ENCODE measurements at places on chromosomes 5 and 9.
A peak's percentile ranks its signal among the peaks of the same experiment; 100 is the strongest.

DNA sequence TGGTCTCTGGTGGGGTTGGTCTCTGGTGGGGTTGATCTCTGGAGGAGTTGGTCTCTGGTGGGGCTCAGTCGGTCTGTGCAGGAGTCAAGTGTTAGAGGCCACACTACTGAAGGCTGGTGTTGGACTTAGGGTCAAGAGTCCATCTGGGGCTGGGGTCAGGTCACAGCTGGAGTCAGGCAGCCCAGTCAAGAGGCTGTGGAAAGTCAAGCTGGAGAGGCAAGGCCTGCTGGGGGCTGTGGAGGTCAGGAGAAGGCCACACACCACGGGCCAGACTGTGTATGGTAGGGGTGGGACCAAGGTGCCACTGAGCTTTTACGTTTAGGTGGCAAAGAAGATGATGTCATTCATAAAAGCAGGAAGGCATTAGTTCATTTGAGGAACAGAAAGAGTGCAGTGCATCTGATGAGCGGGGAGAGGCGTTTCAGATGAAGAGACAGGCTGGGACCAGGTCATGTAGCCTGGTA, 16.7 kb upstream of the CD74 start:
- DNase-seq, result no peak

GRCh38 chr5:61159836-61160235, 2.4 kb downstream of the SMIM15 start:
- DNase-seq, result no peak

GRCh38 chr9:78663369-78663768, 366.4 kb downstream of the PSAT1 start:
- no peak for DNase-seq

DNA sequence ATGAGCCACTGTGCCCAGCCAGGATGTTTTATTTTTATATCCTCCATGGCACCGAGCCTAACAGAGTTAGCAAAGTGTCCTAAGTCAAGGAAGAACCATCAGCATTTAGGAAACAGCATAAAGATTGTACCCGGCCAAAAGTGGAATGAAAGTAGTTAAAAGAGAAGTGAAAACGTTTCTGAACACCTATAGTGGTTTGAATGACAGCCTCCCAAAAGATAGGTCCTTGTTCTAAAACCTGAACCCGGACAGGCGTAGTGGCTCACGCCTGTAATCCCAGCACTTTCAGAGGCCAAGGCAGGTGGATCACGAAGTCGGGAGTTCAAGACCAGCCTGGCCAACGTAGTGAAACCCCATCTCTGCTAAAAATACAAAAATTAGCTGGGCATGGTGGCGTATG, 37.4 kb downstream of the ZFAND5 start:
- no peak for DNase-seq

DNA sequence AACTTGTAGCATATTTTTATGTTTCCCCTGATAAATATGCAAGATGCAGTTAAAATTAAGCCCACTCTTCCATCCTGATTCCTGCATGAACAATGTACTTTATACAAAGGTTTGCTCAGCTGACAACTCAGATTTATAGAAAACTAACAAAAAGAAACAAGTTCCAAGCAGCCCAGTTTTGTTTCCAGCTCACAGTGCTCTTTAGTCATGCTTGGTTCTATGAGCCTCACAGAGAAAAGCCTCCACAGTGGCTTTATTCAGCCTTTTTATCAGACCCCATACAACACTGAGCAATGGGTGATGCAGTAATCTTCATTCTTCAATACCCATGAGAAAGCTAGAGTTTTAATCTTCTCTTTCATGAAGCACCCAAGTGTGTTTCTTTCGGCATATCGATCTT, 329.6 kb downstream of the SLCO4C1 start:
- DNase-seq, result no peak

DNA sequence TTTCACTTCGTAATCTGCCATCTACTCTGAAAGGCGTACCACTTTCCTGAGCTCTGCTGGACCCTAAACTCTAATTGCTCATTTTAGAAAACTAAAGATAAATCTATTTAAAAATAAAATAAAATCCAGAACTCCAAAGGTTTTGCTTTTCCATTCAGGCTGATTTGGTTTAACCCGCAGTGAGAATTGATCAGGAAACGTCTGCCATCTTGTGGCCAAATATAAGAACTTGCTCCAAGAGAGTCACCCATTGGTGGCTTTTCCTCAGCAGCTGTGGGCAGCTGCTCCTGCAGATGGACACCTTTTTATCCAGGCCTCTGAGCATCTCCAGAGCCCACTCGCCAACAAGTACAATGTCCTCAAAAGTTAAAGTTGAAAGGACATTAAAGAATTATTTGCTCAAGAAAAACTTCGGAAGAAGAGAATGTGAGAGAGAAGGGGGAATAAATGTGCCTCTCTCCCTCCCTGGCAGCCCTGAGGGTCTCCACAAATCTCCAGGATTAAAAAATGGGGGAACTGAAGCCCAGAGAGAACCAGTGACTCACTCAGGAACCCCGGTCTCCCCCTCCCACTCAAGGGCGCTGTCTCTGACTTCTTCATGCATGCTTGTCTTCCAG, 4.1 kb downstream of the SAXO1 start:
- peak; percentile 24 for DNase-seq

GRCh38 chr5:120938604-120939003, 474.5 kb downstream of the PRR16 start:
- no peak for DNase-seq

DNA sequence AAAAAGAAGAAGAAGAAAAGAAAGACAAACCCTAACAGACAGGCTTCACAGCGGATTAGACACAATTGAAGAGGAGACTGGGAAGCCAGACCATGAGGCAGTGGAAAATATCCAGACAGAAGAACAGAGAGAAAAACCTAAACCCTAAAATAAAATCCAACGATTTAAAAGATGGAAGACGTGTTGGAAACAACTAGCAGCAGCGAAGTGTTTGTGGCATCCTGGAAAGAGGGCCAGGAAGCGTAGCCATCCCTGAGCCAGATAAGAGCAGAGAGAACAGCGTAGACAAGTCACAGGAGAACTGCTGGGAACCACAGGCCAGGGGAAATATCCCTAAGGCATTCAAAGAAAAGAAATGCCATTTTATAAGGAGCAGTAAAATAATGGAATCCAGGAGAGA, 39.7 kb upstream of the NKD2 start:
- no peak for DNase-seq

DNA sequence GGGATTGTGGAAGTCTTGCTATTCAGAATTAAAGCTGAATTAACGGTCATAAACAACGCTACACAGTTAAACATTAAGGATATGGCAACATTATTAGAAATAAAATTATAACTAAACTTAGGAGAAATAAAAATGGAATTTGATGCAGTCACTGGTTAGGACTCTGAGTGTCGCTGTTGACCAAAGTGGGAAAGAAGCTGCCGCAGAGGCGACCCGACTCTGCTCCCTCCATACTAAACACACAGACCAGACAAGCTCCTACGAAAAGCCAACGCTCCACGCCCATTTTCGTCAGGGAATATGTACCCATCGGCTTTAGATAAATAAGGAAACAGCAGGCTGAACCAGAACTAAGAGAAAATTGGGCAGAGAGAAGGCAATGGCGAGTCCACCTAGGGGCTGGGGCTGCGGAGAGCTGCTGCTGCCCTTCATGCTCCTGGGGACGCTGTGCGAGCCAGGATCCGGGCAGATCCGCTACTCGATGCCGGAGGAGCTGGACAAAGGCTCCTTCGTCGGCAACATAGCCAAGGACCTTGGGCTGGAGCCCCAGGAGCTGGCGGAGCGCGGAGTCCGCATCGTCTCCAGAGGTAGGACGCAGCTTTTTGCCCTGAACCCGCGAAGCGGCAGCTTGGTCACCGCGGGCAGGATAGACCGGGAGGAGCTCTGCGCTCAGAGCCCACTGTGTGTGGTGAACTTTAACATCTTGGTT, at the start of gene PCDHGA5:
Gene PCDHGA5, plus strand, starts transcription at position 211 of the 709 bp plus-strand sequence. Its CDS starts 169 bp downstream, at position 380.
- DNase-seq, result no peak

DNA sequence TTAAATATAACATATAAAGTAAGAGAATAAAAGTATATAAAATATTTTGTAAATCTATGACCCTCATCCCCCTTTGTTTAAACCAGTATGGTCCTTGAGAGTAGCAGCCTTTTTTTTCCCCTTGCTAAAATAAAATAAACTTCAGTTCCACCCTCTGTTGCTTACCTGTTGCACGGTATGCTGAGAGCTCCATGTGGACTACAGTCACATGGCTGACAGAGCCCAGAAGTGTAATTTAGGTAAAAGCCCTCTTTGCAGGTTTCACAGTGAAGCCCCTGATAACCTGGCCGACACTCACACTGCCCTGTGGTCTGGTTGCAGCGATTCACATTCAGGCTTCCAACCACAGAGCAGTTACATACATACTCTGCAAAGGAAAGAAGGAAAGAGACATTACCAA, 55.1 kb downstream of the MEGF9 start:
- DNase-seq, result no peak

GRCh38 chr9:113995401-113995800, 82.7 kb downstream of the AMBP start:
- no peak for DNase-seq

GRCh38 chr9:17222932-17223331, 88.1 kb downstream of the CNTLN start:
- no peak for DNase-seq

DNA sequence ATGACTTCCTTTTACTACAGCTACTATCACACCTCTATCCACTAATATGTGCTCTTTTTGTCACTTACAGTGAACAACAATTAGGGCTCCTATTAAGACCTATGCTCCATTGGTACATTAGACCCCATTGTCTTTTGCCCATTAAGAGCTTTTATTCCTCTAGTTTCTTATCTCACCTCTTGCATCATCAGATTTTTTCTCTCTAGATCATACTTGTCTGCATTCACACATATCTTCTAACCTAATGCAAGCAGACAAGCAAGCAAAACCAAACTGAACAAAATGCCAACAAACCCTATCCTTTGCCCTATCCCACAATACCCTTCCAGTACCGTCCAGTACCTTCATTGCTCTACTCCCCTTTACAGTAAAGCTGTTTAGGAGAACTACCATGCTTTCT, 10.1 kb upstream of the RBM27 start:
- DNase-seq, result no peak

DNA sequence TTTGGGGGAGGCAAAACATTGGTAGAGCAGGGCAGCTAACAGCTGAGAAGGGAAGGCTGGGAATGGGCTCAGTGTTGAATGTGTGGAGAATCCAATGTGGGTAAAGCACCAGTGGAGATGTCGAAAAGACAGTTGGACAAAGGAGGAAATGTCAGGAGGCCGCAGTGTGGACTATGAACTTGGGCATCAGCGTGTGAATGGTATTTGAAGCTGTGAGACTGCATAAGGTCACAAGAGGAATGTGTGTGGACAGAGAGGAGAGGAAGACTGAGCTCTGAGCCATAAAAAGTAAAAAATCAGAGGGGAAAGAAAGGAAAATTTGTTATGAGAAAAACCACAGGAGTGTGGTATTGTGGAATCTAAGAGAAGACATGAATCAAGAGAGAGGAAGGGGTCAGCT, 99.4 kb upstream of the ADAMTS16 start:
- no peak for DNase-seq

DNA sequence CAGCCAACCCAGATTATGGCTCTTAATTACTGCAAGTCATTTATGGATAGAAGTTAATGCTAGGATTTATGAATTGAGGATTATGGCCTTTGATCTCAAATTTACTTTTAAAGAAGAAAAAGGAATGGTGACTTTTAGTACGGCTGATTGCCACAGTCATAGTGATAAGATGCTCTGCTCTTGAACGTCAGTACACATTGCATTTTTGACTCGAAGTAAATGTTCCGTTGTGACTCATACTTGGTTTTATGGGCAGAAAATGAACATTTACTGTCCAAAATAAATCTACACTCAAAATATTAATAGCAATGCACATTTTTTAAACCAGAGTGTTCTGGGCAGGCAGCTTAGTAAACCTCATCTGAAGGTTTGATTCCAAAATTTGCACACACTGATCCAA, 830 bp downstream of the ADAMTSL1 start:
- DNase-seq, result no peak

GRCh38 chr9:136081826-136082495, 13.1 kb downstream of the NACC2 start:
- DNase-seq, result no peak

- DNase-seq, result no peak
These were observed 147.5 kb downstream of the DAB2IP start for GRCh38 chr9:121798941-121799340.

- no peak for DNase-seq
These were observed 216.9 kb downstream of the NR3C1 start for GRCh38 chr5:143186623-143187022.

DNA sequence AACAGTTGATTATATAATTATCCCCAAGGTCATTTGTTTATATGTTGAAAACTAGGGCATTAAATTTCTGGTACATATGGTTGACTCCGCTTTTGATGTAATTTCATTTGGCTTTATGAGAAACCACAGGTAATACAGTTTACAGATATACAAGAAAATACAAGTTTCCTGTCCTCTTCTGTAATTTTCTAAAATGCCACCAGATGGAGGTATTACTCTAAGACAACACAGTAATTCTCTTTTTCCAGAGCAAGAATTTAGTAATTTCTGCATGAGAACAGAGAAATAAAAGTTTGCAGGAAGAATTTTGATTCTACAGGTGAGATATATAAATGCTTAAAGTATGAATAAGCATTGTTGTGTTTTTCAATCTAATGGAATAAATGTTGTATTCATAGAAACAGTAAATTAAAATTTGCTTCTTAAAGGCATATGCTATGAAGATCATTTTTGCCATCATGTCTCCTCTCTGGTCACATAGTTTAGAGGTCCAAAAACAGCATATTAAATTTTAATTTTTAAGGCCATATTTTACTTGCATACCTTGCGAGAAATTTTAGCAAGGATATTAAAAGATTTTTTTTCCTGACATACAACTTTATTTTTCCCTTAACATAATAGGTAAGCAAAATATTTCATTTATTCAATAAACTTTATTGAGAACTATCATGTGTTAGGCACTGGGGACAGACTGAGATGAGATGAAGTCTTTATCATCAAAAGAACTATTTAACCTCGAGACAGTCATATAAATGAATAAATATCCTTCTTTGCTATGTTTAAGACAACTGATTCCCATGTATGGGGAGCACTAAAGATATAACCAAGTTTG, 22.7 kb downstream of the CHD1 start:
- no peak for DNase-seq

DNA sequence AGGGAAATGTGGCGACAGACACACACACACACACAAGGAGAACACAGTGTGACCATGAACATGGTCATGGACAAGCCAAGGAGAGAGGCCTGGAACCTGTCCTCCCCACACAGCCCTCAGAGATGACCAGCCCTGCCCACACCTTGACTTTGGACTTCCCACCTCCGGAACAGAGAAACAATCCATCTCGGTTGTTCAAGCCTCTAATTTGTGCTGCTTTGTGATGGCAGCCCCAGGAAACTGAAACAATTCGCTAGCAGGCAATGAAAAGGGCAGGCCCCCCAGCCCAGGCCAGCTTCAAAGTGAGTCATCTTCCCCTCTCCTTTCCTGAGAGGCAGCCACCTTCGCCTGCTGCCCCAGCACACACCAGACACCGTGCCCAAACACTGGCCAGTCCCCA, 47.7 kb downstream of the NSUN2 start:
- no peak for DNase-seq

- no peak for DNase-seq
These were observed 175.1 kb upstream of the DAB2 start for GRCh38 chr5:39599721-39600431.
